Midbrain (tissue), 1 donor: ENCODE measurements at places on chromosomes 2 and 18.

DNA sequence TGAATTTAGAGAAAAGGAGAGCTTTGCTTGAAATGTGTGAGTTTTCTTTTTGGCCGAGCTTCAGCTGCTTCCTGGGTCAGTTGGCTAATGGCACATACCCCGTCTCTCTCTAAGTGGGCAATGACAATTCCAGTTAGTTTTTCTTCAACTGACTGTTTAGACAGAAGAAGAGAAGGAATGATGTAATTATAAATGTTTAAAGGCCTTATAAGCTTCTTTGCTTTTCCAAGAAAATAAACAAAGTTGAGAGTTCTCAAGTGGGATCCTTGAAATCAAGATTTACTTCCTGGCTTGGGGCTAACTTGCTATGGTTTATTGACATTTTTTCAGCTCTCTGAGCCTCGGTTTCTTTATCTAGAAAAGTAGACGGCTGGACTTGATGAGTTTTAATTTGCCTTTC is 794.9 kb upstream of the ACVR2A start:
- DNase-seq = no peak

- DNase-seq = no peak
These were observed 120.8 kb downstream of the PLCL1 start for GRCh38 chr2:197925204-197925603.

DNA sequence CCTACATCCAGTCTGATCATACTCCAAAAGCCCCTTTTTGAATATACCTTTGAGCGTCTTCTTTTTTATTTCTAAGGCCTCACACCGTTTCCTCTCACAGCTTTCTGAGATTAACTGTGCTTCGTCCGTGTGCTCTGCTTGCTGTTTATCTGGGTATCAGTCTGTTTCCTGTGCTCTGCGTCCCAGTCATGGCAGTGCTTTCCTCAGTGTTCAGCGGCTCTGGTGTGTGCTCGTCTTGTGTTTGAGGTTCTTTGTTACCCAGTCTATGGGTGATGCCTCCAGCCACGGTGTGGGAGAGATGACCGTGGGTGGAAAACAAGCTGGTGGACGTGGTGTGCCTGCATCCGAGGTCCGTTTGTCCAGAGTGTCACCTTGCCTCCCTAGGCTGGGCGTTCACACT is 33.6 kb upstream of the BIN1 start:
- DNase-seq = peak; percentile 41

DNA sequence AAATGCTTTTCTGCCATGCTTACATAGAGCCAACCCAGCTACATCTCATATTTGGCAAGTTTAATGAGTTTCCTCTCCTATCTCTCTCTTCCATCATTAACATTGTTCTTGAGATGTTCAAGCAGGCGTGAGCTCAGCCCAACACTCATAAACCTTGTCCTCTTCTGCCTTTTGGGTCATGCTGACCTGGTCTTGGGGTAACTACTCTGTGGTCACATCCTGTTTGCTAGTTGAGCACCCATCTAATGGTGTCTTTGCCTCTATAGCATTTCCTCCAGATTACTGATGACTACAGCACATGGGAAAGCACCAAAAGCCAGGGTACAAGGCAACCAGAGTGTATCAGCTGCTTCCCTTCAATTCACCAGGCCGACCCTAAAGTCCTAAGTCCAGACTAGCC is 366.9 kb upstream of the HNRNPA3 start:
- DNase-seq = no peak

DNA sequence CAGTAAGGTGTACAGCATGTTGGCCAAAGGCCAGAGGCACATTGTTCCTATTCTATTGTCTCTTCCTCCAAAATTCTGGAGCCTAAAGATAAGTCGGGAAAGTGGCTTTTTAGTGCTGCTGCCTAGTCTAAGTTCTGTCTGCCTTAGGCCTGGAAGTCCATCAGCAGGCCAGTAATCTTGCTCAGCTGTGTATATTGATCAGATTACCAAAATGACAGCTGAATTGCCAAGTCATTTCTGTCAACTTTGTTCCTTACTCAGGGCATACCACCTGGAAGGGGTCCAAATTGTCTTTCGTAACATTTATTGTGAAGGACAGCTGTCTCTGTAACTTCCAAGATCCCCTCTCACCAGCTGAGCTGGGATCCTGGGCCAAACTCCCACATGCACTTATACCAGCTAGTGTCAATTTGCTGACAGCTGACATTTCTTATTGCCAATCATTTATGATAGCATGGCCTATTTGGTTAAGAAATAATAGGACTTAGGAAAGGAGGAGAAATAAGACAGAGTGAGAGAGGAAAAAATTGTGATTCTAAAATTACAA is 116.8 kb upstream of the FSHR start:
- no peak for DNase-seq

GRCh38 chr2:218405746-218406208 is 6.1 kb downstream of the CTDSP1 start:
- no peak for DNase-seq

DNA sequence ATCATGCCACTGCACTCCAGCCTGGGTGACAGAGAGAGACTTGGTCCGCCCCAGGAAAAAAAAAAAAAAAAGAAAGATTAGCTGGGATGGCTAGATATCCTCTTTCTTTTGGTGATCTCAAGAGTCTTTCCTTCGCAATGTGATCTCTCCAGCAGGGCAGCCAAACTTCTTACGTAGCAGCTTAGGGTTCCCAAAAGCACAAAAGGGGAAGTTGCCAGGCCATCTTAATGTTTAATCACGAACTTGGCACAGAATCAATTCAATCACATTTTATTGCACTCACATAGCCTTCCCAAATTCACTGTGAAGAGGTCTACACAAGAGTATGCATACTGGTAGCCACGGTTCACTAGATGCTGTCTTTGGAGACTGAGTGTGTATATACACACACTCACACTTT is 53.1 kb downstream of the VIL1 start:
- DNase-seq = no peak

- no peak for DNase-seq
These were observed 171.6 kb downstream of the LDLRAD4 start for GRCh38 chr18:13390196-13390595.

DNA sequence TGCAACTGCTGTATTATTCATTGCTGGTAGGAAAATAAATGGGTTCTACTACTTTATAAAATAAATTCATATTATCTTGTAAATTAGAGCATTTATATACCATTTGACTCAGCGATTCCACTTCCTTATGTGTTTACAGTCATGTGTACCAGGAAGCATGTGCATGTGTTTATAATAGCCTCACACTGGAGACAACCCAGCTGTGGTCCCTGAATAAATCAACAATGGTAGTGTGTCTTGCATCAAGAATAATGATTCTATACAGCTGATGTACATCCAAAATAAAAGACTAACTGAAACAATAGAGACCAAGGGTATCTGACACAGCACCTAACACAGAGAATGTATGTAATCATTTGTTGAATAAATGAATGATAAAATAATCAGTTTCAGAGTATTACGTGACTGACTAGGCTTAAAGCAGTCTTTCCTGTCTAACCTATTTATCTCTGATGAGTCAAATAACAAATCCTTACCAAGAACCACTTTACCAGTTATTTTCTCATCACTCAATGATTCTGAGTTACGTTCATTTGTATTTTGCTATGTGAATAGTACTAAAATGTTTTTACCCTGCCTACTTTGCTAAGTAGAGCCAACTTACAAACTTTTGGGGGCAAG is 216.8 kb downstream of the UBE2E3 start:
- DNase-seq = no peak

GRCh38 chr2:133871545-133872209 is 303.4 kb upstream of the NCKAP5 start:
- DNase-seq = no peak

DNA sequence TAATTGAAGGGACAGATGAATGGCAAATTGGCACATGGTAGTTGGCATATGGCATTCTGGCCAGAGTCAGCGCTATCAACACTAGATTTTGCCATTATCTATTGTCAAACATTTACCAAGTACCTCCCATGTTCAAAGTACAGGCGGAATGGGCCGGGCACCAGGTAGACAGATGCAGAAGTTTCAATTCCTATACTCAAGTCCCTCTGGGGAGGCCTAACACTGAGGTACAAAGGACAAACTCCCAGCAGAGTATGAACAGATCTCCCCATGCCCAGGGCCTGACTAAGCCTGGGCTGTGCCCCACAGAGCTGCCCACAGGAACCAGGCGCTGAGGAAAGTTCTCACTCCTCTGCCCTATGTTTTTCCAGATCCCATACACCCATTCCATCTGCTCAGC is 257.5 kb upstream of the KLHL29 start:
- DNase-seq = no peak

DNA sequence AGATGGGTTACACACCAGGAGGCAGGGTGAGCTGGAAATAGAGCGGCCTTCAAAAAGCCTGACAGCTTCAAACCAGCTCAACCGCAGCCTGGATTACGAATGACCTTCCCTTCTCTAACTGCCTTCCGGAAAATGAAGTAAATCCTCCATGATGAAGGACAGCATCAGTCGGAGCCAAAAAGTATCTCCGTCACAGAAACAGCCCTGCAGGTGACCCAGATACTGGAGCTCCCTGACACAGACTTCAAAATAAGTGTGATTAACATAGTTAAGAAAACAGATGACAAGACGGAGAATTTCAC is 10.3 kb upstream of the CIB4 start:
- no peak for DNase-seq

DNA sequence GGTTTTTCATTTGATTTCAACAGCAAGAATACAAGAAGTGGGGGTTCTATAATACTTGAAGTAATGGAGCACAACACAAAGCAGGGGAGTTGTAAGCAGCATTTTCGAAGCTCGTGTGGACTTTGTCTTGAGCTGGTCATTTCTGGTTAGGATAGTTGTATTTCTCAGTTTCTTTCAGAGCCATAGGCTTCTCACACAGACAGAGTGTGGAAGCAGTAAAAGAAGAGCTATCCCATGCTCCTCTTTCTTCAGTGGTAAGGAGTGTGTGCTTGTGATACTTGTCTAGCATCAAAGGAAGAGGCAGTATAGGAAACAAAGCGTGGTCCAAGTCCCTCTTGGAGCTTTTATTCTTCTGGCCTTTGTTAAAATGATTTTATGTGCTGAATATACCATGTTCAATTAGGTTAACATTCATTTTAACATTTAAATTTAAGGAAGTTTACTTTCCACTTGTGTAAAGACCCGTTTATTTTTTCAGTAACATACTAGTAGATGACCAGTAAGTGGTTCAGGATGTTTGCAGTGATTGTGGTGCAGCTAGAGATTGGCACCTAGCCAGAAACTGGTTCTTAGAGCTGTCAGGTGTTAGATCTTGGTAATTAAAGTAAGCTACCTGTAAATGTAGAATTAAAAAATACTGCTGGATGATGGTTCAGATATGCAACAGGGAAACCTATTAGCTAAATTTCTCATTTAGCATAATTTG is 14.6 kb downstream of the CCNYL1 start:
- DNase-seq = no peak

DNA sequence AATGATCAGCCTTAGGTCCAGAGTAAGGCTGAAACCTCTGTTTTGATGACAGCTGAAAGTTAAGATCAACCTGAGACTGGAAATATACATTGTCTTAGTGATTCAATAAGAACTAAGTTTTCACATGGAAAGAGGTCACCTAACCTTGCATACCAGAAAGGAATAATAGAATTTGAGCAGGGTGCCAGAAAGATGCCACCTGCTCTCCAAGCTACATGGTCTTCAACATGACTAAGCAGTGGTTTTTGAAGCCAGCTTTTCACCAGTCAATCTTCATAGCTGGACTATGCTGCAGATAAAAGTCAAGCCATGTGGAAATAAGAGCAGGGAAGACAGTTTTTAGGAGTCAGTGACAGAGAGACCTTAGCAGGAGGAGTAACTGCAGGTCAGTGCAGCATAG is 589.4 kb upstream of the SYT4 start:
- DNase-seq = no peak

- no peak for DNase-seq
These were observed 105.7 kb downstream of the UPP2 start for GRCh38 chr2:158207354-158207753.

GRCh38 chr2:218605432-218605831 is 2.3 kb upstream of the PLCD4 start:
- peak; percentile 12 for DNase-seq

DNA sequence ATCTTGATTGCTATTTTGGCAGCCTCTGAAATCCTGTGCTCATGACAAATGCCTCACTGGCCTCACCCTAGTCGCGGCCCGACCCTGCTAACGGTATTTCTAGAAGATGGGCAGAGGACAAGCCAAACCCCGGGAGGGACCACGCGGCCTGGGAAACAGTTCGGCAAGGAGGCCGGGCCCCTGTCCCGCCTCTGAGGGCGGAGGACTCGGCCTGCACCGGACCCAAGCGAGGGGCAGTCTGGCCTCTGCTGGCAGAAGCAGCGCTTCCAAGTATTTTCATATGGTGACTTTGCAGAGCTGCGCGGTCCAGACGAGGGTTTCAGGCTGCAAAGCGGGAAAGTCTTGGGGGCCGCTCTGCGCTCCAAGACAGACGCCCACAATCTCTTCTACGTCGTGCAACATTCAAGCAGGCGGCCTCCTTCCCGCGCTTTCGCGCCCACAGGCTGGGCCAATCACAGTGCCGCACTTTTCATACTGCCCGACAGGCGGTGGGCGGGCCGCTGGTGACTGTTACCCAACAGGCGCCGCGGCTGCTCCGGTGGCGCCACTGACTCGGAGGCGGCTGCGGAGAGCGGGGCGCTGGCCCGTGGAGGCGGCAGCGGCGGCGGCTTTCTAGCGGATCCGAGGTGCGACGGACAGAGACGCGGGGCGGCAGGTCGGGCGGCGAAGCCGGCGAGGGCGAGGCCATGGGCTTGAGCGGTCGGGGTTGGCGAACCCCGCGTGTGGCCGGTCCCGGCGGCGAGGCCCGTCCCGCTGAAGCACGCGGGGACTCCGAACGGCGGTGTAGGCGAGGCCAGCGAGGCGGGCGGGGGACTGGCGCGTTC is at the start of gene RBM44:
Gene RBM44 (plus strand): TSS at position 544 of the 824 bp plus-strand sequence. CDS start 14,831 bp downstream, outside the sequence.
- DNase-seq = no peak

- DNase-seq = no peak
These were observed 99.4 kb upstream of the STPG4 start for GRCh38 chr2:47254464-47254863.

- DNase-seq = no peak
These were observed 968.5 kb downstream of the LRP1B start for GRCh38 chr2:141162314-141162713.

- DNase-seq = no peak
These were observed 139.7 kb downstream of the LRP2 start for GRCh38 chr2:169222665-169223064.

DNA sequence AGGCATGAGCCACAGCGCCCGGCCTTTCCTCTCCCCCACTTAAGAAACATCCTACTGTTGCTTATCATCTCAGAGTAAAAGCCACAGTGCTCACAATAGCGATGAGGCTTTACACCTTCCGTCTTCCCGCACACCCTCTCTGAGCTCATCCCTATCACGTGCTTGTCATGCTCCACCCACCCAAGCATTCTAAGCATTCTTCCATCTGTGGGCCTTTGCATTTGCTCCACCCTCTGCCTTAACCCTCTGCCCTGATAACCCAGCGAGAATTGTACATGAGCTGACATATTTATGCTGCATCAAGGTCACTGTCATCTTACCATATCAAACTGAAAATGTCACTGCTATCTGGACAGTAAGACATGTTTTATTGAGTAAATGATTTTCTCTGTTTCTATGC is 22.6 kb downstream of the FOXI3 start:
- no peak for DNase-seq

GRCh38 chr2:233242231-233242927 is 9.1 kb upstream of the ATG16L1 start:
- no peak for DNase-seq

GRCh38 chr2:20390524-20391123 is 40.0 kb upstream of the PUM2 start:
- no peak for DNase-seq

GRCh38 chr2:22894761-22895160 is 490.2 kb upstream of the KLHL29 start:
- DNase-seq = no peak

- peak; percentile 63 for DNase-seq
These were observed 1.3 kb downstream of the ZNF521 start for GRCh38 chr18:25350489-25351251.

GRCh38 chr2:231241755-231242507 is 43.5 kb downstream of the ARMC9 start:
- peak; percentile 4 for DNase-seq
